Muscle of leg (tissue), 16 donors: ENCODE measurements at places on chromosomes 6 and 20. TPM values are rescaled to one million over a fixed set of nuclear protein-coding genes. Genes with fewer than 3 reads are reported as not detected.

BPIFA1 gene
- total RNA-seq: not detected

ITPA gene
- total RNA-seq: 45.0 TPM

DNA sequence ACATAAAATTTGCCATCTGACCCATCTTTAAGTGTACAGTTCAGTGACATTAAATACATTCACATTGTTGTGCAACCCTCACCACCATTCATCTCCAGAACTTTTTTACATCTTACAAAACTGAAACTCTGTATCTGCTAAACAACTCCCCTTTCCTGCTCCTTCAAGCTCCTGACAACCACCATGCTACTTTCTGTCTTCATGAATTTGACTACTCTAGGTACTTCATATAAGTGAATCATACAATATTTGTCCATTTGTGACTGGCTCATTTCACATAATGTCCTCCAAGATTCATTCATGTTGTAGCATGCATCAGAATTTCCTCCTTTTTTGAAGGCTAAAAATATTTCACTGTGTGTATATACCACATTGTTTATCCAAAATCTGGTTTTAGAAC is 86.9 kb upstream of the SMLR1 start:
- DNase-seq: no peak

DNA sequence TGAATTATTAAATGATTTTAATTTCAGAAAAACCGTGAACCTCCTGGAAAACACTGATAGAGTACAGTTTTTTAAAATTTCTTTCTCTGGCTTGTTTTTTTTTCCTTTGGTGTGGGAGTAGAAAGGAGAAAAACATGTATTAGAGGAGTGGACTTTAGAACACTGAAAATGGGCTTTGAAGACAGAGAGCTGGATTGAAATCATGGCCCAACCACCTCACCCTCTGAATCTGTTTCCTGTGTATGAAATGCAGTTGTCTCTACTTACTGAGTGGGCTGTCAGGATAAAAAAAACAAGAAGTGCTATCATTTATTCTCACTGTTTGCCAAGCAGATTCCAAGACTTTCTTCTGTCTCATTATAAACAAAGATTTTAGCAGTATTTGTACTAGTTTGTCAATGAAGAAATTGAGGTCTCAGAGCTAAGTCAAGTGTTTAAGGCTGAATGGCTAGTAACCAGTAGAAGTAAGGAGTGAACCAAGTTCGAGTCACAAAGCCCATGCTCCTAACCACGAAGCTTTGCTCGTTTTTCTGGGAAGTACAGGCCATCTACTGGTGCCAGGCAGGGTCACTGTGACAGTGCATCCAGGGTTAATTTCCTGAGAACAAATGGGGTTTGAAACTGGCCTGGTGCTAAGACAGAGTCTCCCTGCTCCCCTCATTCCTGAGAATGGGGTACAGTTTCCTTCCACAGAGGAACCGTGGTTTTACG is 256.4 kb downstream of the TMEM242 start:
- DNase-seq: no peak

DNA sequence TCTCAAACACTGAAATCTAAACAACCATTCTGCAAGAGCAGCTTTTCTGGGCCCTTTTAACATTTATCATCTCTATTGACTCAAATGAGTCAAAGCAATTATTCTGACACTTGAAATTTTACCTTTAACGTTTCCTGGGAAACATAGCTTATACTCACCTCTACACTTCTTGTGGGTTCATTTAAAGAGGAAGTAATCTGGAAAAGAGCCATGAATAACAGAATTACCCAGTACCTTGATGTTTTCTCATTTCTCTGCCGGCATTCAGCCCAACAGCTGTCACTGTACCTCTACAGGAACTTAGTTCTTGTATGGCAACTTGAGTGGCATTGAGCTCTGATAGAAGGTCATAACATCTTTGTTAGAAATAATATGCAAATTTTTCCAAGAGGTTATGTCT is 272.2 kb downstream of the KCNQ5 start:
- no peak for DNase-seq
